ENCODE measurements at places on chromosomes 1 and 21.

DNA sequence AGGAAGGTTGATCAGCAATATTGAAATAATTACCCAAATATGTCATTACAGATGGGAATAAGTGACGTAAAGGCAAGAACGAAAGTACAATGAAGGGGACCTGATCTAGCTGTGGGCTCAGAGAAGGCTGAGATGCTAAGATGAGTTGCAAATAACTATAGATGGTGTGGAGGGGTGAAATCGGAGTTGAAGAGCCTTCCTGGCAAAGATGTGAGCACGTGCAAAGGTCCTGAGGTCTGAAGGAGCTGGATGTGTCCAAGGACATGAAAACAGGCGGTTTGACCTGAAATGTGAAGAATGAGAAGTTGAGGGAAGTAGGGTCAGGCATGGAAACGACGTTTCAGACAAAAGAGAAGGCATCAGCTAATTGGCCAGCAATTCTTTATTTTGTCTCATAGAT lies 61.6 kb upstream of the SLC45A1 start:
- DNase-seq = no peak

DNA sequence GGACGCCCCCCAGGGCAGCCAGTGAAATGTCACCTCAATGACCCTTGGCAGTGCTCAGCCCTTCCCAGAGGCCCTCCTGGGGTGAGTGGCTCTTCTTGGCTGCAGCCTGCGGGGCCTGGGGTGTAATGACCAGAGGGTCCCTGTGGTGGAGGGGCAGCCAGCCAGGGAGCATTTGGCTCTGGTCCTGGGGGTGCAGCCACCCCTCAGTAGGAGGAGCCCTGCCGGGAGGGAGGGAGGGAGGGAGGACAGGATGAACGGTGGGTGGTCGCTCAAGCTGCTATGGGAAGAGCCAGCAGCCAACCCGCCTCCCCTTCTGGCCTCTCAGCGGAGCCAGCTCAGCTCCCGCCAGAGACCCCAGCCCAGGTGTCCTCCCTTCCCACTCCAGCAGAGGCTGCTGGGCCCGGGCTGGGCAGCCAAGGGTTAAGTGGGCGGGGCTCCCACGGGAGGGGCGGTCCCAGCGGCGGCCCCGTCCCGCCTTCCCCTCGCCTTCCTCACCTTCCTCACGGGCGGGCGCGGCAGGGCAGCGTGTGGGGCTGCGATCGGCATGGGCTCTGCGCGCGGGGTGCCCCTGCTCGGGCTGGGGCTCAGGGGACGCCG lies 9.0 kb upstream of the PLCH2 start:
- no peak for DNase-seq

DNA sequence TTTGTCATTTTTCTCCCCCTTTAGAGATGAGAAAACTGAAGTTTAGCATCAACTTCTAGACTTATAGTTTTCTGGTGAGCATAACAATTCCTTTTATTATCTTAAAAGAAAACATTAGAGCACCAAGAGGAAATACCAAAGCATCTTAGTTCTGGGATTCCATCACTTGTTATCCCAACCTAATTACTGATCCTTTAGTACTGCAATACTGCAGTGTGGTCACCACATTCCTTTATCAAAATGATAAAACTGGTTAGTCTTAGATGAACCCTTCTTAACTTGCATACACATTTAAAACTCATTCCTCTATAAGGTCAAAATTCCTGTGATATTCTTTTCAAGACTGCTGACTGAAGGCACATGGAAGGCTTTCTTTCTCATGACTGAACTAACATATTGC lies 23.1 kb downstream of the SOD1 start:
- no peak for DNase-seq

- DNase-seq = no peak
Observed at GRCh38 chr1:198529414-198529813, 11.1 kb downstream of the ATP6V1G3 start.

DNA sequence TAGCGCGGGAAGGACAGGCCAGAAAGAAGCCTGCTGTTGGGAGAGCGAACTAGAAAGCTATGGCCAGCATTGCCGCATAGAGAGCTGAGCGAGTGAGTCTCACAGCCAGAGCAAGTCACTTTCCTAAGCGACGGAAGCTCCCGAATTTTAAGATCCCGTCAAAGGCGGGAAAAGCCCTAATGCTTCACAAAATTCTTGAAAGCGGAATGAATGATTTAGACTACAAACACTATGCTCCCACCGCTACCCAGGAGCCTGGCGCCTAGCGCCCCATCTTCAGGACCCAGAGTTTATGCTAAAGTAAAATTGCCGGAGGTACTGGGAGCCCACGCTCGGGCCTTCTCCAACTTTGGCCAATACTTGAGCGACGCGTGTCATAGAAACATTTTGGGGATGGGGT lies 409.9 kb upstream of the ESRRG start:
- no peak for DNase-seq

- no peak for DNase-seq
Observed at GRCh38 chr1:56931686-56932085, 34.1 kb downstream of the C8B start.

- DNase-seq = no peak
Observed at GRCh38 chr1:64663668-64664067, 81.2 kb upstream of the RAVER2 start.

GRCh38 chr1:47703981-47704596 lies 266.2 kb downstream of the FOXD2 start:
- no peak for DNase-seq

DNA sequence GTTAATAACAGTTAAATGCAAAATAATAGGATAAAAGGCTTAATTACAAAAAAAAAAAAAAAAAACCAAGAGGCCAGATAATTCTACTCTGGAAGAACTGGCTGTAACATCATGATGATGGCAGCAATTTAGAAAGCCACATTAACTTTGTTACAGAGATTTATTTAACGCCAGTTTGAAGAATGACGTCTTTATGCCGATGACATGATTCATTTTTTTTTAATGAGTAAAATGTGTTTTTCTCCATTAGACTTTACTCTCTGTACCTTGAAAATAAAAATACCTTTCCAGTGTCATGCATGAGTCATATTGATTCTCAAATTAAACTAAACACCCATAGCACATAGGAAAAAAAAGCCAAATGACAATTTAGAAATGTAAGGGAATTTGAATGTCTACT lies 226.1 kb downstream of the RGS7 start:
- DNase-seq = no peak

All from stimulated activated CD8-positive, alpha-beta memory T cell treated with anti-CD3 and anti-CD28 coated beads, Interleukin-4, amount 100 ng/mL, for 4 hours (primary cell).